Aorta (tissue), 5 donors: ENCODE measurements at places on chromosomes 13 and 19. TPM values are rescaled to one million over a fixed set of nuclear protein-coding genes. Genes with fewer than 3 reads are reported as not detected.

C19orf85 gene
- not detected for total RNA-seq

MEDAG gene
- total RNA-seq = 146 TPM

CLEC17A gene
- 0.18 TPM for total RNA-seq

DNA sequence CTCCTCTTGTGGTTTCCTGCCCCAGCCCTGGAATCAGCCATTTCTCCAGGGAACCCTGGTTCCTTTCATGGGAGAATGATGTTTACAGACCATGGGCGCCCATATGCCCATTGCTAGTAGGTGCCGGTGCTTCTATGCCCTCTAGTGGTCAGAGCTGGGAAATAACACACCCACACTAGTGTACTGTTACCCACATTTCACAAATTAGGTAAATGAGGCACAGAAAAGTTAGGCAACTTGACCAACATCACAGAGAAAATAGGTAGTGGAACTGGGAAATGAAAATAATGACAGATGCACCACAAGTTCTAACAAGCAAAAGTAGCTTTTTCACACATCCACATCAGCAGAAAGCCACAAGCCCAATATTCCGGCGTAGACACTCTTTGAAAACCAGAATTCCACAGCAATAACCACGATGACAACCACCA, 1.3 kb upstream of the CEACAM3 start:
- no peaks in the 10 kb centered on the region for H3K27me3 ChIP-seq
- H3K4me1 ChIP-seq = no peaks in the 10 kb centered on the region
- H3K4me3 ChIP-seq = no peak overlapping the region
- DNase-seq = no peak
- no peaks in the 10 kb centered on the region for H3K36me3 ChIP-seq

GRCh38 chr19:53504885-53505284, 33.1 kb upstream of the ZNF331 start:
- H3K4me1 ChIP-seq = no peaks in the 10 kb centered on the region
- H3K27ac ChIP-seq = no peak overlapping the region
- H3K27me3 ChIP-seq = no peaks in the 10 kb centered on the region
- H3K4me3 ChIP-seq = no peak overlapping the region
- no peak for DNase-seq
- H3K36me3 ChIP-seq = no peaks in the 10 kb centered on the region

GRCh38 chr13:68368922-68369321, 1138.8 kb upstream of the PCDH9 start:
- DNase-seq = no peak
- no peaks in the 10 kb centered on the region for H3K36me3 ChIP-seq
- H3K27me3 ChIP-seq = no peaks in the 10 kb centered on the region
- H3K4me1 ChIP-seq = no peaks in the 10 kb centered on the region
- H3K4me3 ChIP-seq = no peak overlapping the region
- H3K27ac ChIP-seq = no peak overlapping the region

- H3K4me1 ChIP-seq = peaks cover 4% of the 10 kb centered on the region
- no peak for DNase-seq
- no peaks in the 10 kb centered on the region for H3K36me3 ChIP-seq
- H3K27ac ChIP-seq = no peak overlapping the region
- no peaks in the 10 kb centered on the region for H3K27me3 ChIP-seq
These were observed 1.5 kb upstream of the FXYD1 start for GRCh38 chr19:35136977-35137702.

GRCh38 chr13:35841060-35841521, 290.1 kb downstream of the DCLK1 start:
- no peak overlapping the region for H3K27ac ChIP-seq
- no peak overlapping the region for H3K4me3 ChIP-seq
- H3K4me1 ChIP-seq = no peaks in the 10 kb centered on the region
- H3K27me3 ChIP-seq = no peaks in the 10 kb centered on the region
- no peaks in the 10 kb centered on the region for H3K36me3 ChIP-seq
